ENCODE measurements at places on chromosomes 1 and 21.
A peak's percentile ranks its signal among the peaks of the same experiment; 100 is the strongest.

DNA sequence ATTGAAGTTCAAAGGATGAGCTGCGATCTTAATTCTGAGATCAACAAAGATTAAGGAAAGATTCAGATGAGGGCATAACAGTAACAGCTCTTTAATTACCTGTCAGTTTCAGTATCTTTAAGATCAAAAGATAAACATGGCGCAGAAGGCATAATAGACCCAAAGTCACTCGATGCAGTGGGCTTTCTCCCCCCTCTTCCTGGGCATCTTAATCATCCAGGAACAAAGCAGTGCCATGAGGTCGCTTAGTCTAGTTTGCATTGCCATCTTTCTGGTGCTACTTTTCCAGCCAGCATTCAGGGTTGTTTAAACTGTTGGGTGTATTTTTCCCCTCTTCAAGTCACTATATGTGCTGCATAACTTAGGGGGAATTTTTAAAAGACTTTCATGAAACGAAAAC is 72.3 kb downstream of the HUNK start:
- DNase-seq = no peak

GRCh38 chr1:239601108-239601507 is 214.7 kb downstream of the CHRM3 start:
- no peak for DNase-seq

DNA sequence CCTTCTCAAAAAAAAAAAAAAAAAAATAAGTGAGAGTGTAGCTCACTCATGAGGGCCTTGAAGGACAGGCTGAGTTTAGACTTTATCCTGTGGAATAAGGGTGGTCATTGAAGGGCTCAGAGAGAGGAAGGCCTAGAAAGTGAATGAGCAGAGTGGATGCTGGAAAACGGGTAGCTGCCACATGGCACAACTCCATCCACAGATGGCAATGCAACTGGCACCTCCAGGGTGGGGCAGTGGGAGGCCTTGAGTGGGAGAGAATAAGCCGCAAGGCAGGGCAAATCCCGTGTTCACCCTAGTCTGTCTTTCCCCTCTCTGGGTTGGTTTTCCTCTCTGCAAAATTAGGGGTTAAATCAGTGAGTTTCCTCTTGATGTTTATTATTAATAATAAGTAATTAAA is 3.1 kb downstream of the TNNI1 start:
- no peak for DNase-seq

- DNase-seq = peak; percentile 53
Observed at GRCh38 chr1:97632075-97632474, 288.8 kb downstream of the DPYD start.

- no peak for DNase-seq
Observed at GRCh38 chr1:109134423-109134822, 20.5 kb downstream of the ELAPOR1 start.

DNA sequence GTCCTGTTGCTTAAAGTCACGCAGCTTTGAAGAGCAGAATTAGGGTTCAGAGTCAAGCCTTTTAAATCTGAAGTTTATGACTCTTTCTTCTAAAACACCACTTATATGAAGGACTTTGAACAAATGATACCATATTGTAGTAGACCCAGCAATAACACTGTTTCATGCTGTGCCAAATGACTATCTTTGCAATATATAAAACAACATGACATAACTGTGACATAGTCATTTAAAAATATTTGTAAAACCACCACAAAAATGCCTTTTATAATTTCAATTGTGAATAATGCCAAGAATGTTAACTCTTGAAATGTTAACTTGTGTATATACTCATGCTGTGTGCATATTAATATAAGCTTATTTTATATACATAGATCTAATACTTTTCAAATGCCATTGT is 452.1 kb upstream of the NEGR1 start:
- no peak for DNase-seq

DNA sequence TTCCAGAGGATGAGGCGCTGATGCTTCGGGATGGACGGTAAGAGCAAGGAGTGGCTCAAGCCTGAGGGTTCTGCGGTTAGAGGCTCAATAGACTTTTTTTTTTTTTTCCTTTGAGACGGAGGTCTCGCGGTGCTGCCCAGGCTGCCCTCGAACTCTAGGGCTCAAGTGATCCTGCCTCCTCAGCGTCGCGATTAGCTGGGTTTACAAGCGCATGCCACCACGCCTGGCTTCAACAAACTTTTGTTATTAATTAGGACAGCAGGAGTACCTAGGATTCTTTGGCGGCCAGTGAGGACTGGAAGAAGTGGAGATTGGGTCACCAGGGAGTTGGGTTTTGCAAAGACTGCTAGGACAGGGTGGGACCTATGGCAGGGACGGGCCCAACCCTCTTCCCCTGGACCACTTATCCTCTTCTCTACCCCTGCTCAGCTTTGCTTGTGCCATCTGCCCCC is 587 bp downstream of the SCNM1 start:
- DNase-seq = peak; percentile 39

DNA sequence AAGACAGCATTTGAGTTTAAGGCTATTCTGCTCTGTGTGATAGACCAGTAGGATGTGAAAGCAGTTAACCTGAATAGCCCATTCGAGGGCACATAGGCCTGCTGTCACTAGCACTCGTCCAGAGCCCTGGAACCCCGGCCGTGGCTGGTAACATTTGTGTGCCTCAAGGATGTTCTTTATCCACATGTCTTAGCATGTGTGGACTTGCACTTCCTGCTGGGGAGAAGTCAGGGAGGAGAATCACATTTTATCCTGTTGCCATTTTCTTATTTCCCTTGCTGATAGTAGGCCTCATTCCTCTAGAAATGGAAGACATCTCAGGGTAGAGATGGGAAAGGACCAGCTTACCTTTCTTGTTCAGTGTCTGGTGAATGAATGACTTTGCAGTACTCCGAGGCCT is 54.7 kb downstream of the VPS13D start:
- DNase-seq = no peak

DNA sequence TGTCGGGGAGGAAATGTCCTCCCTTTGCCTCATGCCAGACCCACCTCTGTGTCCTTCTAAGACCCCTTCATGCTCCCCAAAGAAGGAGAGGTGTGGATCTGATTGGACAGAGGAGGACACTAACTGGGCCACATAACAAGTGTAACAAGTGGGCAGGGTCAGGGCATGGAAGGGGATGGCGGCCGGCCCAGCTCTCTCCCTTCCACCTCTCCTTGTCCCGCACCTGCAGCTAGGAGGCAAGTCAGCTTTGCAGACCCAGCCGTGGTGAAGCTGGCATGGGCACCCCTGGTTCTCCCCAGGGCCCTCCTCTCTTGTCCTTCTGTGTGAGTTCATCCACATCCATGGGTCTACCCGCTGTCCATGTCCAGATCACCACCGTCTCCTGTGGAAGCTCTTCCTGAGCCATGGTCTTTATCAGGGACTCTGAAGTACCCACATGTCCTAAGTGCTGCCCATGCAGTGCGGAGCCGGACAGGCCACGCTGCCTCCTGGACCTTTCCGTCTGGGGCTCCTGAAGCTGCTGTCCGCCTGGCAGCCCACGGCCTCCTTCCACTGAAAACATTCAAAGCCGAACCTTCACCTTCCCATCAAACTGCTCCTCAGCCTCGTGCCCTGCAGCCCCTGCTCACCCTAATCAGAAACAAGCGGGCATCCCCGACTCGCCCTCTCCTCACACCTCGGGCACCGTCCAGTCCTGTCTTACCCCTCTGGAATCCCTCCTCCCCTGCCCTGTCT is 460.5 kb downstream of the PTPRU start:
- DNase-seq = no peak

GRCh38 chr21:42542596-42542995 is 28.9 kb downstream of the SLC37A1 start:
- no peak for DNase-seq

DNA sequence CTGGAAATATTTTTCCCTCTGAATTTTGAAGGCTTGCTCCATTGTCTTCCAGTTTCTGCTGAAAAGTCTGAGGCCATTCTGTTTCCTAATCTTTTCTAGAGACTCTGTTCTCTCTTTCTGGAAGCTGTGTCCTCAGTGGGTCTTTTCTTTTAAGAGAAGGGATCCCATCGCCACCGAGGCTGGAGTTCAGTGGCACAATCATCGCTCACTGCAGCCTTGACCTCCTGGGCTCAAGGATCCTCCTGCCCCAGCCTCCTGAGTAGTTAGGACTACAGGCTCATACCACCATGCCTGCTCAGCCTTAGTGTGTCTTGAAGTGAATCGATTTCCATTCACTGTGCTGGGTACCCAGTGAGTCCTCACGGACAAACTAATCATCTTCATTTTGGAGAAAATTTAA is 9.6 kb upstream of the LRP8 start:
- no peak for DNase-seq

GRCh38 chr1:110411173-110411735 is 3.8 kb upstream of the LAMTOR5 start:
- DNase-seq = no peak

DNA sequence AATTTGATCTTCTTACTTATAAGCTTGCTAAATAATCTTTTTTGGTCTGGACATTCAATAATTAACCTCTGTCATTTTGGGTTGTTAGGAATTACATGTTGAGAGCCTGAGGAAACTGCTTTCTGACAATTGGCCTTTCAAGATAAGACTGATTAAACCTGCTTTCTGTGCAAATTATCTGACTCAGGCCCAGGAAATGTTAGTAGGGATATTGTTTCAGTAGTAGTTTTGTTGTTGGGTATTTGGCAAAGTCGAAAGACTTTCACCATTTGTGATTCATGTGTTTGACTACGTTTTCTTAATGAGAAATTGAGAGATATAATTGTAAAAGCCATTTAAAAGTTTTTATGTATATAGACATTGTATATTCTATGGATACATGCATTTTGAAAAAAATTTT is 81.1 kb upstream of the GPR88 start:
- no peak for DNase-seq

DNA sequence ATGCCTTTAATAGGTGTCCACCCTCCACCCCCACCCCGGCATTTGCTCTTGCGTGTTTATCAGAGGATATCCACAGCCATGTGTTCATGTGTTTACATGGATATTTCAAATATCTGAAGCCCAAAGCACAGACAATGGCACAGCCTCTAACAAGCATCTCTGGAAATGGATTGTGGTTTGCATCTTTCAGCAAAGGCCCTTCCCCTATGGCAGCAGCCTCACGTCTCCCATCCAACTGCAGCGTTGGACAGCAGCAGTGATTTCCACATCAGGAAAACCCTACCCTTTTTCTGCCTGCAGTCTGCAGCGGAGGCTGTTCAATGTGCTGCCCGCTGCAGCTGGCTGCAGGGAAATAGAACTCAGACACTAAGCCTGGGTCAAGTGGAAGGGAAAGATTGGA is 1.6 kb downstream of the RASSF5 start:
- no peak for DNase-seq

All from HEK293T (cell line).